ENCODE measurements at places on chromosomes 4 and X. TPM values are rescaled to one million over a fixed set of nuclear protein-coding genes. Genes with fewer than 3 reads are reported as not detected.

DNA sequence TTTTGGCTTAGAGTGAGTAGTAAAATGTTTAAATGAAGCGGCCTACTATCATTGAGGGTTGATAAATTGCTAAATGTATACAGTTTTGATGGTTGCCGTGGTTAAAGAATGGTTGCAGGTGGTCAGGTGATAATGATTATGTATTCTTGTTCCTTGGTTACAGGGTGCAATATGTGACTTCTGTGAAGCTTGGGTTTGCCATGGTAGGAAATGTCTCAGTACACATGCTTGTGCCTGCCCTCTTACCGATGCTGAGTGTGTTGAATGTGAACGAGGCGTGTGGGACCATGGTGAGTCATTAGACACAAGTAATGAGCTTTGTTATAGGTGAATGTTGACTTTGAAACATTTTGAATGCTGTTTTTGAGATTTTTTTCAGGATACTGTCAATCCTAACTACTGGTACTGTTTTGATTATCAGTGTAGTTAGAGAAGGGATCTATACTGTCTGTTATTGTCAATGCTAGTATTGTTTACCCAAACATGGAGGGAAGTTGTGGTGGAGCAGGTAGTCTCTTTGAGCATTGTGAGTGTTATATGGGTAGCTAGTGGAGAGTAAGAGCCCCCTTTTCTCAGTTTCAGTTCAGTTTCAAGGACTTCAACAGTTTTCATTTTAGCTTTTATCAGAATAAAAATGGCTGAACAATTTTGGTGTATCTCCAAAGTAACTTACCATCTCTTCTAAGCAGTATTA lies 8.9 kb downstream of the ZNF330 start:
- H3K4me3 ChIP-seq: no peak overlapping the region
- no peaks in the 10 kb centered on the region for H3K27me3 ChIP-seq
- DNase-seq: no peak
- H3K27ac ChIP-seq: peak overlapping the region; percentile 9

DNA sequence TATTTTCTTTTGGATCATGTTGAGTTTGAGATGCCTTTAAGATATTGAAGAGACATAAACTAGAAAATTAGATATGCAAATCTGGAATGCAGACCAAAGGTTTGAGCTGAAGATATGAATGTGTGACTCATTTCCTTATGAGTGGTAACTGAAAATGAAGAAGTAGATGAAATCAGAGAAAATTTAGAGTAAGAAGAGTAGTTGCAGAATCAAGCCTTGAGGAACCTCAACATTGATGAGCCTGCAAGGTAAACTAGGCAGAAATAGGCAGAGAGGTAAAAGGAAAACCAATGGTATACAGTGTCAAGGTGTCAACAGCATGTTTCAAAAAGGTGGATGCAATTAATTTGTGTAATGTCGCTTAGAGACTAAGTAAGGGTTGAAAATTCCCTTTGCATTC lies 142.8 kb downstream of the MOSPD2 start:
- H3K4me1 ChIP-seq: no peaks in the 10 kb centered on the region
- H3K27me3 ChIP-seq: no peaks in the 10 kb centered on the region
- no peak overlapping the region for H3K27ac ChIP-seq
- DNase-seq: no peak

DNA sequence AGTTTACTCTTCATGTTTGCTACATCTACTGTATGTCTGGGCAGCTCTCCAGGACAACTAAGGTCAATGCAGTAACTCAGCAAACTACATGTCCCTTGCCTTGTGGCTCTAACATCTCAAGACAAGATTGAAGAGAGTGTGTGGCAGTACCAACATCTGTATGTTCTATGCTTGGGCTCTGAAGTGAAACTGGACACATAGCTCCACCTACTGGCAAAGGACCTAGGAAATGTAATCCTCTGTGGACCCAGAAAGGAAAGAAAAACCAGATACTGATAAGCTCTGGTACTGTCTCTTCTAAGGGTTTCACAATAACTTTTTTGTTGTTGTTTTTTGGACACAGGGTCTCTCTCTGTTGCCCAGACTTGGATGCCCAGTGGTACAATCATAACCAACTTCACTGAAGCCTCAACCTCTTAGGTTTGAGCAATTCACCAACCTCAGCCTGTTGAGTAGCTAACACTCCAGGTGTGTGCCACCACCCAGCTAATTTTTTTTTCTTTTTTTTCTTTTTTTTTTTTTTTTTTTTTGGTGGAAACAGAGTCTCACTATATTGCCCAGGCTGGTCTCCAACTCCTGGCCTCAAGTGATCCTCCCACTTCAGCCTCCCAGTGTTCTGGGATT lies 64.1 kb downstream of the QDPR start:
- no peak overlapping the region for H3K4me3 ChIP-seq
- H3K27me3 ChIP-seq: no peaks in the 10 kb centered on the region
- H3K4me1 ChIP-seq: peaks cover 17% of the 10 kb centered on the region
- H3K27ac ChIP-seq: no peak overlapping the region
- no peaks in the 10 kb centered on the region for H3K36me3 ChIP-seq

GRCh38 chr4:184647266-184648053 lies 1.8 kb downstream of the CASP3 start:
- peaks cover 37% of the 10 kb centered on the region for H3K4me1 ChIP-seq
- peak overlapping the region; percentile 78 for H3K27ac ChIP-seq
- DNase-seq: peak; percentile 16
- H3K36me3 ChIP-seq: peaks cover 7% of the 10 kb centered on the region
- no peaks in the 10 kb centered on the region for H3K27me3 ChIP-seq

DNA sequence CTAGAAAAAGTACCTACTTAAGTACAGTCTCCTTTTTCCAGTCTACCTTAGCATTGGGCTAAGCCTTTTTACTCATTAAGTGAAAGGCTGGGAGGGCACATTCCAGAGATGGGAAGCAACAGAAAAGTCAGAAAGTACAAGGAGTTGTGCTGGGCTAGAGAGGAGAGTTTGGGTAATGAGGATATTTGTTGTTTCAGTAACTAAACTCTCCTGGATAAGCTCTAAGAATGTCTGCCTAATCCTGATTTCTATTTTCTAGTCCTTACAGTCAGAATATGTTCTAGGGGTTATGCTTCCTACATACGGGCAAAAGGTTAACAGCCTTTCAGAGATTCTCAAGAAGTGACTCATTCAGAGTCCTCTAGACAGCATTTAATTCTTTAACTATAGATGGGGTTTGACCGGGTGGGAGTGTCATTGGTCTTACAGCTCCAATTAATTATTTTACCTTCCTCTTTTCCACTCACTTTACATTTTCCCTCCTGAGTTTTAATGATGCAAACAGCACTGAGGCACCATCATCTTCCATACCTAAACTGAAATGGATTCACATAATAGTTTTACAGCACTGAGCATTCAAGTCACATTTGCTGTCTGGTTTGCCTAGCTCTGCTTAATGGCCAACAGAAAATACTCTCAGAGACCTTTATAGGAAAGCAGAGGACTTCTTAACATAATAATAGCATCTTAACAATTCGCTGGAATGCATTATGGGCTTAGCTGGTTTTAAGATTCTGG lies 42.9 kb downstream of the USP26 start:
- no peak overlapping the region for H3K4me3 ChIP-seq
- peaks cover 81% of the 10 kb centered on the region for H3K27me3 ChIP-seq
- peaks cover 14% of the 10 kb centered on the region for H3K4me1 ChIP-seq
- no peak overlapping the region for H3K27ac ChIP-seq
- peak; percentile 16 for DNase-seq

- H3K36me3 ChIP-seq: no peaks in the 10 kb centered on the region
- peaks cover 7% of the 10 kb centered on the region for H3K4me1 ChIP-seq
- DNase-seq: peak; percentile 56
- no peak overlapping the region for H3K27ac ChIP-seq
- H3K27me3 ChIP-seq: peaks cover 43% of the 10 kb centered on the region
- H3K4me3 ChIP-seq: no peak overlapping the region
Observed at GRCh38 chrX:74383611-74384010, 37.7 kb upstream of the SLC16A2 start.

GRCh38 chrX:67523932-67524331 lies 19.9 kb upstream of the AR start:
- no peaks in the 10 kb centered on the region for H3K27me3 ChIP-seq
- H3K4me3 ChIP-seq: no peak overlapping the region
- H3K36me3 ChIP-seq: peaks cover 7% of the 10 kb centered on the region
- H3K27ac ChIP-seq: no peak overlapping the region
- DNase-seq: peak; percentile 11
- H3K4me1 ChIP-seq: no peaks in the 10 kb centered on the region

DNA sequence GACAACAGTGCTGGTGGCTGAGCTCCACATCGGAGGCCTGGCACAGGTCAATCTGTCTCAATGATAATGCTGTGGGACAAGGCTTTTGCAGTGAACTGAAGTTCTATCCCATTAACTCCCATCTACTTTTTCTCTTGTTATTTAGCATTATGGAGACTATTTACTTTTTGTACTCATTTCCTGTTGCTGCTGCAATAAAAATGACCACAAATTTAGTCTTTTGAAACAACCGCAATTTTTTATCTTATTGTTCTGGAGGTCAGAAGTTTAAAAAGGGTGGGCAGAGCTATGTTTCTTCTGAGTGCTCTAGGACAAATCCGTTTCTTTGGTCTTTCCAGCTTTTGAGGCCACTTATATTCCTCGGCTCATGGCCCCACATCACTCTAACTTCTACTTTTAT lies 111.0 kb upstream of the PITX2 start:
- no peak overlapping the region for H3K4me3 ChIP-seq
- H3K27ac ChIP-seq: no peak overlapping the region
- H3K4me1 ChIP-seq: no peaks in the 10 kb centered on the region
- DNase-seq: peak; percentile 24
- peaks cover 54% of the 10 kb centered on the region for H3K27me3 ChIP-seq
- H3K36me3 ChIP-seq: no peaks in the 10 kb centered on the region

DNA sequence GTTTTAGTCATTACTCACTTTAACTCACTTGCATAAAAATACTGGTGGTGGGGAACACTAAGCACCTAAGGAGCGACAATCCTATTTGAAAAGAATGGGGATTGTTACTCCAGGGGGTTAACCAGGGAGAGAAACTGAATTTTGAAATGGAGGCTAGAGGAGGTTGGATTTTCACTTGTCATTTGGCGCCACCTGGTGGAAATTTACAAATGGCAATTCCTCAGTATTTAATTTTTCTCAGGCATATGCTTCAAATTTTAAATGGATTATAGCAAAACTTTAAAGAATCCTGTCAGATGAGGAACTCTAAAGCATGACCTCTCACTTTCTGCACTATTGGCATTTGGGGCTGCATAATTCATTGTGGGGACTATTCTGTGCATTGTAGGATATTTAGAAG lies 2.7 kb upstream of the GEMIN8 start:
- no peak overlapping the region for H3K27ac ChIP-seq
- peak; percentile 78 for DNase-seq
- peaks cover 37% of the 10 kb centered on the region for H3K27me3 ChIP-seq

DNA sequence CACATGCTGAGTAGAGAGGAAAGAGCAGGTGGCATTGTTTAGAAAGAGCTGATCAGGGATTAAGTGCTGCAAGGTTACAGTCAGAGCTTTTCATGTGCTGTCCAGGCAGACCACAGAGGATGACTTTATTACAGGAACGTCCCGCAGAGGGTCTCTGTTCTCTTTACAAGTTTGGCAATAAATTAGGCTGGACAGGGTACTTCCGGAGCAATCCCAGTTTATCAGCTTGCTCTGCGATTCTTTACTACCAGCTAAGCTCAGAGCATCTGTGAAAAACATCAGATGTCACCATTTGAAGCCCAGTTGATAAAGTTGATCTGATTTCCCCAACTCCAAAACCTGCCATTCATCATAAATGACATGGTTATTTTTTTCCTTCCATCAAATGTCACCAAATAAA lies 633.1 kb downstream of the NLGN4X start:
- no peaks in the 10 kb centered on the region for H3K27me3 ChIP-seq
- no peak overlapping the region for H3K27ac ChIP-seq
- no peak for DNase-seq
- H3K36me3 ChIP-seq: no peaks in the 10 kb centered on the region
- H3K4me3 ChIP-seq: no peak overlapping the region

- H3K27me3 ChIP-seq: no peaks in the 10 kb centered on the region
- no peaks in the 10 kb centered on the region for H3K36me3 ChIP-seq
- H3K27ac ChIP-seq: no peak overlapping the region
- peaks cover 22% of the 10 kb centered on the region for H3K4me1 ChIP-seq
Observed at GRCh38 chr4:101282076-101282844, 65.1 kb downstream of the PPP3CA start.

- H3K36me3 ChIP-seq: no peaks in the 10 kb centered on the region
- H3K27ac ChIP-seq: no peak overlapping the region
- no peaks in the 10 kb centered on the region for H3K4me1 ChIP-seq
- no peak overlapping the region for H3K4me3 ChIP-seq
- H3K27me3 ChIP-seq: no peaks in the 10 kb centered on the region
- DNase-seq: no peak
Observed at GRCh38 chr4:26819026-26819425, 41.6 kb upstream of the STIM2 start.

DNA sequence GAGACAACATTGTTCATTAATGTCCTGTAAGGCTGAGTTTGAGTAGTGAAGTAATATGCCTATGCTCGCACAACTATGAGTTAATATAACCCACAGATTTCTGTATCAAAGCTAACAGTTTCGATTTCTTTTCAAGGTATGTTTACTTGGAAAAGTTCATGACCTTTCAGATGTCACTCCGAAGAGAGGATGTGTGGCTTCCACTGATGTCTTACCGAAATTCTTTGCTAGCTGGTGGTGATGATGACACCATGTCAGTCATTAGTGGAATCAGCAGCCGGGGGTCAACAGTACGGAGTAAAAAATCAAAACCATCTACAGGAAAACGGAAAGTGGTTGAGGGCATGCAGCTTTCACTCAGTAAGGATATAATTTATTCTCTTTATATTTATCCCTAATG lies 124.9 kb downstream of the STAG2 start:
- H3K36me3 ChIP-seq: peaks cover 56% of the 10 kb centered on the region
- no peak for DNase-seq
- H3K4me1 ChIP-seq: no peaks in the 10 kb centered on the region
- H3K27ac ChIP-seq: no peak overlapping the region

- DNase-seq: no peak
- H3K27ac ChIP-seq: no peak overlapping the region
- peaks cover 68% of the 10 kb centered on the region for H3K36me3 ChIP-seq
Observed at GRCh38 chr4:109691411-109691920, 11.8 kb downstream of the CASP6 start.

GRCh38 chr4:121192480-121192879 lies 28.4 kb upstream of the TNIP3 start:
- no peaks in the 10 kb centered on the region for H3K27me3 ChIP-seq
- no peaks in the 10 kb centered on the region for H3K36me3 ChIP-seq
- no peak overlapping the region for H3K27ac ChIP-seq
- peak; percentile 68 for DNase-seq
- H3K4me1 ChIP-seq: peaks cover 15% of the 10 kb centered on the region
- peak overlapping the region; percentile 69 for H3K4me3 ChIP-seq

GRCh38 chrX:39850630-39851152 lies 247.1 kb downstream of the BCOR start:
- no peak overlapping the region for H3K27ac ChIP-seq
- H3K27me3 ChIP-seq: peaks cover 45% of the 10 kb centered on the region
- H3K4me3 ChIP-seq: no peak overlapping the region

DNA sequence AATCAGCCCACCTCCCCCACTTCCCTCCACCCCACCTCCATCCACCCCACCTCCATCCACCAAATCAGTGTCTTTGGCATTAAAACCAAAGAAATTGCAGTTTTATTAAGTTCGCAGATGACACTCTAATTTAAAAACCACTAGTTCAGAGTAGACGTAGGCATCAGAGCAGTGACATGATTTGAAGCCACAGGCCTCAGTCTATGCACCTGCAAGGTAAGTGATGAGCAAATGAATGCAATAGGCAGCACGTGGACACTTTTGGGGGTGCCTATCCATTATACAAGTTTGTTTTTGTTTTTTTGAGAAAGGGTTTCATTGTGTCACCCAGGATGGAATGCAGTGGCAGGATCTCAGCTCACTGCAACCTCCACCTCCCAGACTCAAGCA lies 88.0 kb upstream of the TRIM2 start:
- peaks cover 2% of the 10 kb centered on the region for H3K4me1 ChIP-seq
- H3K27ac ChIP-seq: no peak overlapping the region
- H3K4me3 ChIP-seq: no peak overlapping the region

Gene MRPS18C
- total RNA-seq: 106 TPM

Gene TENT5D
- not detected for total RNA-seq

Gene NPY5R
- total RNA-seq: not detected

Gene AMBN
- not detected for total RNA-seq

Gene ZNF185
- total RNA-seq: 17.8 TPM

Gene AMOT
- not detected for total RNA-seq

Measured in MCF 10A (cell line).